Aorta (tissue), 5 donors: ENCODE measurements at places on chromosomes 7 and 10. TPM values are rescaled to one million over a fixed set of nuclear protein-coding genes. Genes with fewer than 3 reads are reported as not detected.

DNA sequence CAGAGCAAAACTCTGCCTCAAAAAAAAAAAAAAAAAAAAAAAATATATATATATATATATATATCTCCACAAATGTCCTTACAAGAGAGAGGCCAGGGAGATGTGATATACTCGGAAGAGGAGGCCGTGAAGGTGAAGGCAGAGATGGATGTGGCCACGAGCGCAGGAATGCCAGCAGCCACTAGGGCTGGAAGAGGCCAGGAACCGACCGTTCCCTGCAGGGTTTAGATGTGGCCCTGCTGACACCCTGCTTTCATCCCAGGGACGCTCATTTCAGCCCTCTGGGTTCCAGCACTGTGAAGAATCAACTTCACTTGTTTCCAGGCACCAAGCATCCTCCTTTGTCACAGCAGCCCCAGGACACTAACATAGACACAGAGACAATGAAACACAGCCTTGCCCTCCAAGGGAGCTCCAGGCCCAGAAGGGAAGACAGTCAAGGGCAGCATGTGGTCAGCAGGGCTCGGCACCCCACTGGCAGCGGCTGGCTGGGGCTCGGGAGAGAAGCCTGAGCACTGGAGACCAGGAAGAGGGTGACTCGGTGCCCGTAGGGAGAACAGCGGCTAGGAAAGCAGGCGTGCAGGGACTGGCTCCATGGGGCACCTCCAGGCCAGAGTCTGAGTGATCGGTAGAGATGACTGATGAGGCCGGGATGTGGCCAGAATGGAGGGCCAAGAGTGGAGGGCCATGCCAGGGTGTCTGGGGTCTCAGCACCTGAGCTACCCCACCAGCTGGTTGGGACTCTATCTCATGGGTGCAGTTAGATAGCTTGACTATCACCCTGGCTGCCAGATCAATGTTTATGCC lies 7.6 kb downstream of the WDR86 start:
- H3K4me1 ChIP-seq, result no peaks in the 10 kb centered on the region
- no peaks in the 10 kb centered on the region for H3K27me3 ChIP-seq
- H3K36me3 ChIP-seq, result no peaks in the 10 kb centered on the region
- no peak overlapping the region for H3K4me3 ChIP-seq

The NAT16 gene
- polyA plus RNA-seq, result not detected

DNA sequence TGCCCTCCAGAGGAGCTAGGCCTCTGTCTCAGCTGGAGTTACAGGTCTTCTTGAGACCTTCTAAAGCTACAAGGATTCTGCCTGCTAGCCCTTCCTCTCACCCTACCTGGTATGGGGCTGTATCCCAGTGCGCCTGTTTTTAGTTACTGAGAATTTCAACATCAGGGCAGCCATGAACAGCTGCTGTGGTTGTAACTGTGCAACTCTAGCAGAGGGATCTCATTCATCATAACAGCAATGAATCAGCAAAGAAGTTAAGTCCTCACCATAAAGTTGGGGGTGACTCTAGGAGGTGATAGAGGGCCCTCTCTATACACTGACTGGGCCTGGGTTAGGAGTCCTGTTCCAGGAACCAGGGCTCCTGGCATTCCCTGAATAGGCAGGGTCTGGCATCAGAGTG lies 14.0 kb upstream of the CDH23 start:
- no peaks in the 10 kb centered on the region for H3K27me3 ChIP-seq
- no peak overlapping the region for H3K4me3 ChIP-seq
- H3K4me1 ChIP-seq, result no peaks in the 10 kb centered on the region

DNA sequence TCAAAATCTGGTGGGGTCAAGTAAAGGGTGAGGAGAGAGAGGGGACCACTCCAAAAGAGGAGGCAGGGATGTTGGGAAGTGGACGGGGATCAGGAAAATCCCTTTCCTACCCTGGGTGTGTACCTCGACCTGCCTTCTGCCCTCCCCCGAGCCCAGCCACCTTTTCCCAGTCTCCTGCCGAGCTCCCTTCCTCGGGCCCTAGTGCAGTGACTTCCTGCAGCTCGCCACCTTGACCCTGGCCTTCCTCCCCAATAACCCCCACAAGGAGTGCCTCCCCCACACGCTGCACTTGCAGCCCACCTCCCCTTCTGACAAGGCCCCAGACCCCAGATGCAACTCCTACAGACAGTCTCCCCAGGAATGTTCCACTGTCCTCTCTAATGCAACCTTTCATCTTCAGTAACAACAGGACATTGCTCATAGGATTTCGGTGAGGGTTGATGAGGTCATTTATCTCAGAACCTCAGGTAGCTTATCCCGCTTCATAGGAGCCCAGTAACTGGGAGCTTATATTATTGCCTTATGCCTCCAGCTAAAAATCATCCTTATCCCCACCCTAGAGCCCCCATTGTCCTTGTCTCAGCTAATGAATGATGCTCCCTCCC lies 90.1 kb downstream of the MKI67 start:
- peak; percentile 34 for DNase-seq
- no peaks in the 10 kb centered on the region for H3K27me3 ChIP-seq
- H3K27ac ChIP-seq, result no peak overlapping the region
- H3K4me1 ChIP-seq, result no peaks in the 10 kb centered on the region
- no peaks in the 10 kb centered on the region for H3K36me3 ChIP-seq

The TFEC gene
- 4.8 TPM for polyA plus RNA-seq

DNA sequence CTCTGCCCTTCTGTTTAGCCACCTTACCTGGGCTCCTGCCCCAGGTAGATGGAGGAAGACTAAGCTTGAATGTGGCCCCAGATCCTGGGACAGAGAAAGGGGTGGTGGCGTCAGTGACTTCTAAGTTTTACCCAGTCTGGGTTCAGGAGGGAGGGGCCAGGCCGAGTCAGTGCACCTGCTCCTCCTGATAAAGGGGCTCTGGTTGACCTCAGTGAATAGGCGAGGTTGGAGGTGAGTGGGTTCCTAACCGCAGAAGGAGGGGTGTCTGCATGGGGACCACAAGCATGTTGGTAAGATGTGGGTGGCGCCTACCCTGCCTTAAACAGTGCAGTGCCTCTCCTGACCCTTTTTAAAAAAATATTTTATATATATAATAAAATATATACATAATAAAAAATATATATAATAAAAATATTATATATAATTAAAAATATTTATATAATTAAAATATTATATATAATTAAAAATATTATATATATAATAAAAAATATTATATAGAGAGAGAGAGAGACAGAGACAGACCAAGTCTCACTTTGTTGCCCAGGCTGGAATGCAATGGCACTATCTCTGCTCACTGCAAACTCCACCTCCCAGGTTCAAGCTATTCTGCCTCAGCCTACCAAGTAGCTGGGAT lies 97.3 kb upstream of the GTF2I start:
- H3K4me1 ChIP-seq, result no peaks in the 10 kb centered on the region
- DNase-seq, result no peak
- no peaks in the 10 kb centered on the region for H3K27me3 ChIP-seq

The PCBD1 gene
- polyA plus RNA-seq, result 65.7 TPM

DNA sequence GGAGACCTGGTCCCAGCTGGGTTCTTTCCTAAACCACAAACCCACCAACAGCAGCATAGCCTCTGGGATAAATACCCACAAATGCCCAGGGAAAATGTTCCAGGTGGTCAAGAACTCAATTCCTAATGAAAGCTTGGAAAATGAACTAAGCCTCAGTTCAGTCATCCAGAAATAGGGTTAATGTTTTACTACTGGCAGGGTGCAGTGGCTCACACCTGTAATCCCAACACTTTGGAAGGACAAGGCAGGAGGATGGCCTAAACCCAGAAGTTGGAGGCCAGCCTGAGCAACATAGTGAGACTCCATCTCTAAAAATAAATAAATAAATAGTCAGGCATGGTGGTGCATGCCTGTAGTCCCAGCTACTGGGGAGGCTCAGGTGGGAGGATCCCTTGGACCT lies 82.2 kb downstream of the SVOPL start:
- no peak for DNase-seq
- H3K4me1 ChIP-seq, result no peaks in the 10 kb centered on the region
- no peak overlapping the region for H3K4me3 ChIP-seq
- no peak overlapping the region for H3K27ac ChIP-seq
- H3K36me3 ChIP-seq, result no peaks in the 10 kb centered on the region
- H3K27me3 ChIP-seq, result no peaks in the 10 kb centered on the region

- DNase-seq, result peak; percentile 95
- no peaks in the 10 kb centered on the region for H3K27me3 ChIP-seq
- H3K4me3 ChIP-seq, result no peak overlapping the region
- no peak overlapping the region for H3K27ac ChIP-seq
- peaks cover 3% of the 10 kb centered on the region for H3K36me3 ChIP-seq
These were observed 9.8 kb downstream of the SAP25 start for GRCh38 chr7:100563809-100564400.

The ZNF862 gene
- 2.9 TPM for polyA plus RNA-seq

The MMP21 gene
- not detected for polyA plus RNA-seq

DNA sequence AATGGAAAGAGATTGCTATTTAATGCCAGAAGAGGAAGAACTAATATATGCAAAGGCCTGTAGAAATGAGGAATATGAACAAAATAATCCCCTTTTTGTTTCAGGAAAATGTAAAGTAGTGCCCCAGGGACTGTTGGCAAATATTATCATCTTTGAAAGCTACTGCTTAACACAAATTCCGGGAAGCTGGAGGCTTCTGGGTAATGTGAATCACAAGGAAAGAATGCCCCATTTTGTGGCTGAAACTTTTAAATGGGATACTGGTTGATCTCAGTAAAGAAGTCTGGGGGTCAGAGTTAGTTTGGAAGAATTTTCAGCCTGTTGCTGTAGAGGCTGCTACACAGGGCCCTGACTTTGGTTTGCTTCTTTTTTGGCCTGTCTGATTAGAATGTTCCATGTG lies 141.0 kb downstream of the PTEN start:
- H3K27me3 ChIP-seq, result no peaks in the 10 kb centered on the region
- no peaks in the 10 kb centered on the region for H3K36me3 ChIP-seq
- H3K27ac ChIP-seq, result no peak overlapping the region
- no peak for DNase-seq

- H3K36me3 ChIP-seq, result no peaks in the 10 kb centered on the region
- no peak for DNase-seq
- no peak overlapping the region for H3K27ac ChIP-seq
- no peaks in the 10 kb centered on the region for H3K27me3 ChIP-seq
These were observed 160.2 kb downstream of the IPMK start for GRCh38 chr10:58107506-58107905.

The NME8 gene
- polyA plus RNA-seq, result not detected

GRCh38 chr10:48683424-48683823 lies 1.2 kb upstream of the WDFY4 start:
- H3K4me3 ChIP-seq, result no peak overlapping the region
- no peaks in the 10 kb centered on the region for H3K36me3 ChIP-seq
- H3K4me1 ChIP-seq, result no peaks in the 10 kb centered on the region
- H3K27me3 ChIP-seq, result no peaks in the 10 kb centered on the region
- H3K27ac ChIP-seq, result no peak overlapping the region

DNA sequence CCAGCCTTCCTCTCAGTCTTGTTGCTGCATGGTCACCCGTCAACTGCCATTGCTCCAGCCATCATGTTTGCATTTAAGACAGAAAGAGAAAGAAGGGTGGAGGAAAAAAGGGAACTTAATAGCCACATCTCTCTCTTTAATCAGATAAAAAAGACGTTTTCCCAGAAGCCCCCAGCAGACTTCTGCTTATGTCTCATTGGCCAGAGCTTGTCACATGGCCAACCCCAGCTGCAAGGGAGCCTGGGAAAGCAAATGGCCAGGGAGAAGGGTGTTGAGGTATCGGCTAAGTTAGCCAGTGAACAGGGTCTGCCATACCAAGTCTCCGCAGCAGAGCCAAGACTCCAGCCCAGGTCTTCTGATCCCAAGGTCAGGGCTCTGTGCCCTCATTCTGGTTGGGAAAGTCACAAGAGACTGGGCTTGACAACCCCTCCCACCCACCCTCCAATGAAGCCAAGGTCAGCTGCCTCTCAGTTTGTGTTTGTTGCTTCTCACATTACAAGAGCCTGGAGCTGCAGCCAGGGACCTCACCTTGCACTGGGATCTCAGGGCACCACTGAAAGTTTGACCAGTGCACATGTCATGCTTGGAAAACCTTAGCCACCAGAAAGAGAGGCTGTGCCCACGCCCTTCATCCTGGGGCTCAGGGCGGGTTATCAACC lies 80.3 kb upstream of the LYZL2 start:
- H3K4me1 ChIP-seq, result no peaks in the 10 kb centered on the region
- H3K27ac ChIP-seq, result no peak overlapping the region
- DNase-seq, result no peak
- no peaks in the 10 kb centered on the region for H3K36me3 ChIP-seq
- no peak overlapping the region for H3K4me3 ChIP-seq

DNA sequence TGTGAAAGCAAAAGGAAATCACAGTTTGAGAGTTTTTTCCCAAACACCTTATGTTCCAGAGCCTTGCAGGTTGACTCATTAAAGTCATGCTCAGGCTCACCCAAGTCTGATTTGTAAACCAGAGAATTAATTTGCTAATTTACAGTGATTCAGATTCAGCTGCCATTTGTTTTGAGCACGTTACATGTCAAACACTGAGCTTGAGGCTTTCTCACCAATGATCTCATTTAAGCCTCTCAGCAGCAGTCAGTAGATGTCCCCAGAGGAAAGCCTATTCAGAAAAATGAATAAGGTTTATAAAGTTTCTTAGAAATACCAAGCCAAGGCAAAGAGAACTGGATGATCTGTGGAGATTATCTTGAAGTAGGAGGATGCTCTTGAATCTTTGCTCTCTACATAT lies 420.4 kb downstream of the HTR7 start:
- no peaks in the 10 kb centered on the region for H3K27me3 ChIP-seq
- DNase-seq, result no peak
- no peak overlapping the region for H3K27ac ChIP-seq
- H3K4me1 ChIP-seq, result no peaks in the 10 kb centered on the region

The HABP2 gene
- polyA plus RNA-seq, result not detected

The STX1A gene
- polyA plus RNA-seq, result 13.4 TPM

- DNase-seq, result no peak
- H3K4me3 ChIP-seq, result no peak overlapping the region
- H3K27me3 ChIP-seq, result no peaks in the 10 kb centered on the region
- no peaks in the 10 kb centered on the region for H3K4me1 ChIP-seq
These were observed 169.4 kb downstream of the AKR1D1 start for GRCh38 chr7:138245682-138246081.

- H3K36me3 ChIP-seq, result no peaks in the 10 kb centered on the region
- no peak for DNase-seq
- no peak overlapping the region for H3K4me3 ChIP-seq
These were observed 2.3 kb downstream of the ARHGAP22 start for GRCh38 chr10:48602401-48603135.

DNA sequence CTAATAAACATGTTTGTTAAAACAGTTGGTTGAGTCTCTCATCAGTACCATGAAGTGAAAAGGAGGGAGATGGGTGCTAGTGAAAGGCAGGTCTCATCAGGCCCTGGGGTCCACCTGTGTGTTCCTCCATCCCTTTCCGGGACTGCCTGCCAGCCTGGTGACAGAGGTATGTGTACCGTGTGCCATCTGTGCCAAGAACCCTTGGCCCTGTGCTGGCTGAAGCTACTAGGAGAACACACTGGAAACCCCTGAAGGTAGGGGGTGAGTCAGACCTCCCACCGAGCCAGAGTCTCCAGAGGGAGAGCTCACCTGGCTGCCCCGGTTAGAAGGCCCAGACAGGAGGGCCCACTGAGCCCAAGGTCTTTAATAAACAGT lies 2.3 kb downstream of the DDIT4 start:
- no peaks in the 10 kb centered on the region for H3K36me3 ChIP-seq
- no peak for DNase-seq
- H3K27ac ChIP-seq, result no peak overlapping the region

The CLRN3 gene
- polyA plus RNA-seq, result 6.3 TPM

- DNase-seq, result no peak
- H3K27me3 ChIP-seq, result peaks cover 3% of the 10 kb centered on the region
- no peaks in the 10 kb centered on the region for H3K4me1 ChIP-seq
- no peak overlapping the region for H3K27ac ChIP-seq
These were observed 3.6 kb upstream of the LANCL2 start for GRCh38 chr7:55361560-55361959.
